ENCODE measurements at places on chromosomes 16 and 17.

DNA sequence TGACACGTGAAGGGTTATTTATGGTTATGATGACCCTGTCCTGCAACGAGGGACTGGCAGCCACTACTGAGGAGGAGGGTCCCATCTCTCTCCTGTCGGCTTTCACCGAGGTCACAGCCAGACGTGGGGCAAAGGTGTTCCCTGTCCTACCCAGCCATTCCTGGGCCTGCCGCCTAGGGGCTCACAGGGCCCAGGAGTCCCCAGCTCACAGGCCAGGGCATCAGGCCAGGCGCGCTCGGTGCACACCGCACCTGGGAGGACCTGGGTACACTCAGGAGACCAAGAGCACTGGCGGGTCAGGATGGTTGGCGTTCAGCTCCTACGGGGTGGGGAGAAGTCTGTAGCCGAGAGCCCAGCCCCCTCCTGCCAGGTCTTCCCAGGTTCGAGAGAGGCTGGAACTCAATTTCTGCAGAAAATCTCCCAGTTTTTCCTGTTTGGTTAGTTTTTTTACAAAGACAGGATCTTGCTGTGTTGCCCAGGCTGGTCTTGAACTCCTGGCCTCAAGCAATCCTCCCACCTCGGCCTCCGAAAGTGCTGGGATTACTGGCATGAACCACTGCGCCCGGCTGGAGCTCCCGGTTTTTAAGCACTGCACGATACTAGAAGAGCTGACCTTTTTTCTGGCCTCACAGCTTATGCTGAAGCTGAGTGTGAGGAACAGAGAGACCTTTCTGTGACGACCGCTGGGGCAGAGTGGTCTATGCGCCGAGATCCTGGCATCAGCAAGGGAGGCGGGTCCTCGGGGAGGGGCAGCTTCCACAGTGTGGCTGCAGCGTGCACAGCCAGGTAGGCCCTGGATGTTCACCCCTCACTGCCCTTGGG is 7.7 kb downstream of the CYBC1 start:
- DNase-seq, result no peak

- DNase-seq, result no peak
These were observed 5.6 kb downstream of the AKAP1 start for GRCh38 chr17:57090560-57091185.

- peak; percentile 79 for DNase-seq
These were observed 46.5 kb downstream of the SRCIN1 start for GRCh38 chr17:38559051-38559879.

- DNase-seq, result no peak
These were observed 64.9 kb downstream of the TEX14 start for GRCh38 chr17:58626905-58627304.

DNA sequence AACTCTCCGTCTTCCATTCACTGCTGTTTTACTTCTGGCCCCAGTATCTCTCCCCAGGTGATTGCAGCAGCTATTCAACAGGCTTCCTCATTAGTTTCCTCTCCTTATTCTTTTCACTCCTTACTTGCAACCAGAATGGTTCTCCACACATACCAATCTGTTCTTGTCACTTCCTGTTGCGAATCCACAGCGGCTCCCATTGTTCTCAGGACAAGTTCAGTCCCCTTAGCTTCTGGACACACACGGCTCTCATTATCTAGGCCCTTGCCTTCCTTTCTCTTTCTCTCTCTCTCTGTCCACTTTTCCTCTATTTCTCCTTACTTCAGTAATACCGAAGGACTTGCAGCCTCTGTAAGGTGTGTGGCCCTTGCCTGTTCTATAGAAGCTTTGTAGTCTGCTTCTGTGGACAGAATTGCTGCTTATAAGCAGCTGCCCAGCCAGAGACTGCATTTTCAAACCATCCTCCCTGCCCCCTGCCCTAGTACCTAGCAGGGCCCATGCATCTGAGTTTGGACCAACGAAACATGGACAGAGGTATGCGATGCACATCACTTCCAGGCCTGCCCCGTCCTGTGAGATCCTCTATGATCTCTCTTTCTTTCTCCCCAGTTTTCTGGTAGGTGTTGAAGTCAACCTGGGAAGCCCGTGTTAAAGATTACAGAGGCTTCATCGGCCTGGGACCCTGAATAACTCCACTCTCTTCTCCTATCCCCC is 45.7 kb downstream of the VAT1L start:
- DNase-seq, result no peak

- DNase-seq, result no peak
These were observed 1.7 kb downstream of the NFATC3 start for GRCh38 chr16:68086860-68087268.

DNA sequence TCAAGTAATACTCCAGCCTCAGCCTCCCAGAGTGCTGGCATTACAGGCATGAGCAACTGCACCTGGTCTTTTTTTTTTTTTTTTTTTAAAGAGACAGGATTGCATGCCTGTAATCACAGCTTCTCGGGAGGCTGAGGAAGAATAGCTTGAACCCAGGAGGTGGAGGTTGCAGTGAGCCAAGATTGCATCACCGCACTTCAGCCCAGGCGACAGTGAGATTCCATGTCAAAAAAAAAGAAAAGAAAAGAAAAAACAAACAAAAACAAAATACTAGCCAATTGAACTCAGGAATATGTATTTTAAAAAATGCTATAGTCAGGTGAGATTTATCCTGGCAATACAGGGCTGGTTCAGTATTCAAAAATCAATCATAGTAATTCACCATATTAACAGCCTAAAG is 117.7 kb upstream of the TMEM97 start:
- DNase-seq, result no peak

- DNase-seq, result peak; percentile 44
These were observed 537 bp downstream of the GOSR1 start for GRCh38 chr17:30477774-30478115.

DNA sequence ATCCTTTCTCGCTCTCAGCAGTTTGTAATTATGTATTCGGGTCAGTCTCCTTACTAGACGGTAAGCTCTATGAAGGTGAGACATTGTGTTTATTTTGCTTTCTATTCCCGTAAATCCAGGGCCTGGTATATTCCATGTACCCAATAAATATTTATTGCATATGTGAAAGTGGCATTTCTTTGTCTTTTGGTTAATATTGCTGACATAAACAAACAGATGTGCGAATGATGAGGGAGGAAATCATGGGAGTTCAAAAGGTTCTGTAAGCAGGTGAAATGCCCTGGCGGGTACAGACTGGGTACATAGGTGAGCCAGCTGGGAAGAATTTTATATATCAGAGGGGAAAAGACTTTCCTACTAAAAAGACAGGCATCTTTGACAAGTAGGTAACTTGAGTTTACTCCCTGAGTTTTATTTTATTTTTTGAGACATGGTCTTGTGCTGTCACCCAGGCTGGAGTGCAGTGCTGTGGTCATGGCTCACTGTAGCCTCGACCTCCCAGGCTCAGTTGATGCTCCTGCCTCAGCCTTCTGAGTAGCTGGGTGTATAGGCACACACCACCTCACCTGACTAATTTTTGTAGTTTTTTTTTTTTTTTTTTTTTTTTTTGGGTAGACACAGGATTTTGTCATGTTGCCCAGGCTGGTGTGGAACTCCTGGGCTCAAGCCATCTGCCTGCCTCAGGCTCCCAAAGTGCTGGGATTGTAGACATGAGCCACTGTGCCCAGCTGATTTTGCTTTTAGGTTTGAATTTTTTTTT is 5.7 kb upstream of the METTL9 start:
- DNase-seq, result no peak

DNA sequence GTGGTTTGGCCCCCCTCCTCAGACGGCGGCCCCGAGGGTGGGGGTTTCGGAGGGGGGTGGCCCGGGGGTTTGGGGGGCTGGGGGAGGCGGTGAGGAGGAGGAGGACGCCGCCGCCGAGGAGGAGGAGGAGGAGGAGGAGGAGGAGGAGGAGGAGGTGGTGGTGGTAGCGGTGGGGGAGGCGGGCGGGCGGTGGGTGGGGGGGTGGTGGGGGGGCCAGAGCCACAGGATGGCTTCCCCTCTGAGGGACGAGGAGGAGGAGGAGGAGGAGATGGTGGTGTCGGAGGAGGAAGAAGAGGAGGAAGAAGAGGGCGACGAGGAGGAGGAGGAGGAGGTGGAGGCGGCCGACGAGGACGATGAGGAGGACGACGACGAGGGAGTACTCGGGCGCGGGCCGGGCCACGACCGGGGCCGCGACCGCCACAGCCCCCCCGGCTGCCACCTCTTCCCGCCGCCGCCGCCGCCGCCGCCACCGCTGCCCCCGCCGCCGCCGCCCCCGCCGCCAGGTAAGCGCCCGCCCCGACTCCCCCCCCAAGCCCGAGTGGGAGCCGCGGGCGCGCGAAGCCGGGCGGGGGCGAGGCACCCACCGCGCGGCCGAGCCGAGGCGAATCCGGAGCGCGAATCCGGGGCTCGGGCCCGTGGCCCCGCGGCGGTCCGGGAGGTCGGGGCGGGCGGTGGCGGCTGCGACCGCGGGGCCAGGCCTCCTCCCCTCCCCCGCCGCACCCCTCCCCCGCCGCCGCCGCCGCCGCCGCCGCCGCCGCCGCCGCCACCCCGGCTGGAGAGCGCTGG is 3.8 kb upstream of the CHD3 start:
- peak; percentile 42 for DNase-seq

- no peak for DNase-seq
These were observed 72.8 kb downstream of the NEUROD2 start for GRCh38 chr17:39534768-39535405.

GRCh38 chr16:52697971-52698370 is 151.0 kb upstream of the TOX3 start:
- no peak for DNase-seq

DNA sequence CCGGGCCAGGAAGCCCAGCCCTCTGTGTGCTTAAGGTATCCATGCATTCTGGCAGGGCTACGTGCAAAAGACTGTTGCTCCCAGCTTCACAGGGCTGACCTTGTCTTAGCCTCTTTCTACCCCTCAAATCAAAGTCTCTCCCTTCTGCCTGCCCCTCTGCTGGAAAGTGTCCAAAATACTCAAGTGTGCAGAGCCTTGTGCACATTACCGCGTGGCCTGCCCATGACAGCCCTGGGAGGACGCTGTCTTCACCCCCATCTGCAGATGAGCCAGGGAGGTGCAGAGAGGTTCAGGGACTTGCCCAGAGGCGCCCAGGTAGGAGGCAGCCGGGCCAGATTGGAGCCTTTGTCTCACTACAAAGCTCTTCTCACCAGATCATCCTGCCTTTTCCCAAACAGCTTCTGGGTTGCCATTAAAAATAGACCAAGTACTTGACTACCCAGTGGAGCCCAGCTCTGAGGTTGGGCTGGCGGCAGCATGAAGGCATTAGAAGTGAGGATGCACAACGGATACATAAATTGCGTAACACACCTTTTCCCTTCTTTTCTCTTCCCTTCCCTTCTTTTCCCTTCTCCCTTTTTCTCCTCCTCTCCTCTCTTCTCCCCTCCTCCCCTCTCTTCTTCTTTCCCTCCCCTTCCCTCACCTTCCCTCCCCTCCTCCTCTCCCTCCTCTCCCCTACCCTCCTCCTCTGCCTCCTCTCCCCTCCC is 3.5 kb downstream of the CACNG4 start:
- no peak for DNase-seq

DNA sequence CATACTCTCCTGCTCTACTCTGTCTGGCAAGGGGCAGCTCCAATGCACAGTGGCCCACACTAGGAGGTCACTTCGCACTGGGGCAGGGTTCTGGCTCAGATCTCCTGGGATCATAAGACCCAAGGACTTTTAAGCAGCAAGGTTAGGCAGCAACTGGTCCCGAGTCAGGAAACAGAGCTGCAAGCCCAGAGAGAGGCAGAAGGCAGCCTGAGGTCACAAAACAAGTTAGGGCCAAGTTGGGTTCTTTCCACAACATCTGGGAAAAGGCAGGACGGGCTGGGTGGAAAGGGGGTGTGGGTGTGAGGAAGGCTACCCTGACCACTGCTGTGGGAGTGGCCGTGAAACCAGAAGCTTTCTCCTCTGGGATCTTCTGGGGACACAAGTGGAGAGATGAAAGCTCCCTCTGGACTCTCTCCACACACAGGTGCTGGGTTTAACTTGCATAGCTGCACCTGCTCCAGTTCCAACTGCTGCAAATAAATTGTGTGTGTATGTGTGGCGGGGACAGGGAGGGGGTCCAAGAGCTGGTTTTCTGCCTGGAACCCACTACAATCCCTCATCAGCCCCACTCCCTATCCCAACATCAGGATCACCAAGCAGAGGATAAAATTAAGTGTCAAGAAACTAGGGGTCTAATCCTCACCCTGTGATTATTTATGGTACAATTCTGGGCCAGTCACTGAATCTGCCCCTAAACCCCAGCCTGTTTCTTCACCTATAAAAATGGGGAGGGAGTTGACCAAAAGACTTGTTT is 8.0 kb upstream of the TSPOAP1 start:
- peak; percentile 47 for DNase-seq

DNA sequence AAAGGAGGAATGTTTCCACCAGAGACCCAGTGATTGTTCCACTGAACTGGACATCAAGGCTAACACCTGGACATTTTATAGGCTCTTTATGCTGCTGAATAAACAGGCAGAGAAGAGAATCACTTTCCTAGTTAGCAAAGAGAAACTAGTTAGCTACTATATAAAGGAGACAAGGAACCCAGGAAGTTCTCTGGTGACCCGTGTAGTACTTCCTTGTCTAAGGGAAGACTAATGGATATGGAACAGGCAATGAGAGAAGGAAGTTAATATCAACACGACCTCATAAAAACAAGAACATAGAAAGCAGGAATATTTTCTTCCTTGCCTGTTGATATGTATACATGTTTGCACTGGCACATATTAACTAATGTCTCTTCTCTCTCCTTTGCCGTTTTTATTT is 30.8 kb upstream of the RPL38 start:
- no peak for DNase-seq

- peak; percentile 30 for DNase-seq
These were observed 1.7 kb upstream of the KPNA2 start for GRCh38 chr17:68033636-68034451.

DNA sequence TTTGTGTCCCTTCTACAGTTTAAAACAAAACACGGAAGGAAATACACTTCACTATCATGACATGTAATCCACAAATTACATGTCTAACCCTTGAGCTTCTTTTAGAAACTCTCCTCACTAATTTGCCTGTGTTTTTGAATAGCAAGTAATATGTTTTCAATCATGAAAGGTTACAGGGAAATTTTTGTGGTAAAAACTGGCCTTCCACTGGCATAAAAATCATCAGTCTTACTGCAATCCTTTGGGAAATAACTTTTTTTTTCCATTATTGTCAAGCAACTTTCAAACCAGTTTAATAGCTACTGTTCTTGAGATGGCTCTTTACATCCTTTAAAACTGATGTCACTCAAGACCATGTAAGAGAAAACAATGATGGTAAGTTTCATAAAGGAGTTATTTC is 27.0 kb downstream of the MYO1D start:
- no peak for DNase-seq

DNA sequence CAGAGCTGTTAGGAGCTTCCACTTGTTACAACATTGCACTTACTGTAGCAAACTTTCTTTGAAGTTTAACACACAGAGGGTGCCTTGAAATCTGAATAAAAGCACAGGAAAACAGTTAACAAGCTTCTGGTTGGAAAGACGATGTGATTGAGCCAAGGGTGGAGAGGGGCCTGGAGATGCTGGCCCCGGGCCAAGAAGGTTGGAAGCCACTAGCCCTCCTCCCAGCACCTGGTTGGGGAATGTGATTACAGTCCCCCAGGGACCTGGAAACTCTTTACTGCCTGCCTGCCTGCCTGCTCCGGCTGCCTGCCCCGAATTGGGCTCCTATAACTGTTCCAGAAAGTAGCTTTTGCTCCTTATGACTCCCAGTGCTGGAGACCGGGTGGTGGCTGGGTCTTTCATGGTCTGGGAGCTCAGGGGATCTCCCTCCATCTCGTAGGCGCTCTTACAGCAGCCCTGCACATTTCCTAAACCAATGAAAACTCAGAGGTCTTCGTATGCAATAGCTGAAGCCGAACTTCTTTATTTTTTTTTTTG is 48.0 kb upstream of the ZFHX3 start:
- DNase-seq, result no peak

All from hematopoietic multipotent progenitor cell treated with erythropoietin and hydrocortisone succinate and interleukin-3 and kit ligand, for 6 days (in vitro differentiated cells).